A549 (cell line): ENCODE measurements at places on chromosomes 5 and 9.

DNA sequence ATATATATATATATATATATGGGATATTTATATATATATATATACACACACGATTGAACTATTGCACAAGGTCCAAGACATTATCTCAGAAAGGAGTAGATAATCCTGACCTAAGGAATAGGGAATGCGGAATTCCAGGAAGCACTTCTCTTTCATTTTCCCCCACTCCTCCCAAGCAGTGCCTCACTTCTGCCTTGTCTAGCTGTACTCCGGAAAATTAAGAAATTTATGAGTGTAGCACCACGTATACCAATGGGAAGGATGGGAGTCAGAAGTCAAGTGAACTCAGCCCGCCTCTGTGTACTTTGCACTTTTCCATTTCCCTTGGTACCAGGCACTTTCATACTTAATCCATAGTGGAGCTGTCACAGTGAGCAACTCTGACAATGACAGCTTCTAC, 10.9 kb downstream of the SLC36A1 start:
- DNase-seq, result no peak

GRCh38 chr5:138022912-138023311, 10.0 kb downstream of the FAM13B start:
- DNase-seq, result no peak

DNA sequence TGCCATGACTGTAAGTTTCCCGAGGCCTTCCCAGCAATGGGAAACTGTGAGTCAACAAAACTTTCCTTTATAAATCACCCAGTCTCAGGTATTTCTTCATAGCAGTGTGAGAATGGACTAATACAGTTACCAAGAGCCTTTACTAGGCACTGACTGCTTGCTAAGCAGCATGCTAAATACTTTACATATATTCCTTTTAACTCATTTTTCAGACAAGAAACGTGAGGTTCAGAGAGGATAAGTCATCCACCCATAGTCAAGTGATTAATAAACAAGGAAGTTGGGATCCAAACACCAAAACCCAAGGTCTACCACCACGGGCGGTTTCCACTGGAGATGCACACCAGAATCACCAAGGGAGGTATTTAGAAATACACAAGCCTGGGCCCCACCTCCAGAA, 50.8 kb downstream of the GABBR2 start:
- DNase-seq, result no peak

GRCh38 chr5:57989378-57989777, 470.5 kb downstream of the PLK2 start:
- DNase-seq, result peak; percentile 8

- DNase-seq, result no peak
Measured at GRCh38 chr5:3827624-3828023, 232.0 kb downstream of the IRX1 start.
